ENCODE measurements at places on chromosomes 1 and 21.

DNA sequence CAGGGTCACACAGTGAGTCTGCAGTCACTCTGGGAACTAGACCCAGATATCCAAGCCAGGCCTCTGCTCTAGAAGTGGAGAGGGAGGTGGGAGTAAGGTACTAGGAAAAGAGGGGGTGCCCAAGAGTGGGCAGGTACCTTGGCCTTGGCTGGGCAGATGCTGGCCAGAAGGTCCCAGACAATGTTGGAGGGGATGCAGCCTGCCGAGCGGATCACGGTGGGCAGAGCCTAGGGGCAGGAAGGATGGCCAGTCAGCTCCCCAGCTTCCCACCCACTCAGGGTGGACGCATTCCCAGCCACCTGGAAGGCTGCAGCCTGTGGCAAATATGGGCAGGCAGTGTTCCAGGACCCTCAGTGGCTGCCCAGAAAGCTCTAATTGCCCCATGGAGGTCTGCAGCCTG lies 23.3 kb downstream of the SPOCD1 start:
- DNase-seq, result no peak

- DNase-seq, result peak; percentile 33
These were observed 38.7 kb downstream of the ELF3 start for GRCh38 chr1:202049129-202049528.

DNA sequence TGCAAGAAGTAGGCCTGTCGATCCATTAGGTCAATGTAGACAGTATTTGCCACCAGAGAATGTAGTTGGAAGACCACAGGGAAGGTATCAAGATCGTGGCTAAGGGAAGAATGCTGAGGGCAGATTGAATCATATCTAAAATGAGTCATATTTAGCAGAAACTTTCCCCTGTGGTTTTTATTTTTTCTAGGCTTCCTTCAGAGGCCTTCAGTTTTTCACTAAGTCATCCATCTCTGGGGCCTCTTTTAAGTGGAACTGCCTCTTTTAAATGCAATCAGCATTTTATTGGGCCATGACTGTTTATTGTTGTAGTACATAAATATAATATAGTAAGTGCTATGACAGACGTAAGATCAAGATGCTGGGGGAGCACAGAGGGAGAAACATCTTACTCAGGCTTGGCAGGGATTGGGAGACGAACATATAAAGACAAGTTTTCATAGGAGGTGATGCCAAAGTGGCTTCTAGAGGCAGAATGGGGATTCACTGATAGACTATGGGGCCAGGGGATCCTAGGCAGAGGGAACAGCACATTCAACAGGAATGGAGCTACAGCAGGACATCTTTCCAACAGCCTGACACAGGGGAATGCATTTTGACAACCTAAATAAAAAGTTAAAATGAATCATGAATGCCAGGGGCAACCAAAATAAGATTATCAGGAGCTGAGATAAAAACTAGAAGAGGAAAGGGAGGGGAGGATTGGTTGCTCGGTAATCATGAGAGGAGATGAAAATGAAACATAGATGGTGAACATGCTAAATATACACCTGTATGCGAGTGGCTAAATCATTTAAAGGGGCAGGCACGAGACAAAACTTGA lies 20.1 kb downstream of the UBE2U start:
- DNase-seq, result peak; percentile 91

GRCh38 chr1:41902159-41902577 lies 16.6 kb downstream of the HIVEP3 start:
- peak; percentile 83 for DNase-seq

DNA sequence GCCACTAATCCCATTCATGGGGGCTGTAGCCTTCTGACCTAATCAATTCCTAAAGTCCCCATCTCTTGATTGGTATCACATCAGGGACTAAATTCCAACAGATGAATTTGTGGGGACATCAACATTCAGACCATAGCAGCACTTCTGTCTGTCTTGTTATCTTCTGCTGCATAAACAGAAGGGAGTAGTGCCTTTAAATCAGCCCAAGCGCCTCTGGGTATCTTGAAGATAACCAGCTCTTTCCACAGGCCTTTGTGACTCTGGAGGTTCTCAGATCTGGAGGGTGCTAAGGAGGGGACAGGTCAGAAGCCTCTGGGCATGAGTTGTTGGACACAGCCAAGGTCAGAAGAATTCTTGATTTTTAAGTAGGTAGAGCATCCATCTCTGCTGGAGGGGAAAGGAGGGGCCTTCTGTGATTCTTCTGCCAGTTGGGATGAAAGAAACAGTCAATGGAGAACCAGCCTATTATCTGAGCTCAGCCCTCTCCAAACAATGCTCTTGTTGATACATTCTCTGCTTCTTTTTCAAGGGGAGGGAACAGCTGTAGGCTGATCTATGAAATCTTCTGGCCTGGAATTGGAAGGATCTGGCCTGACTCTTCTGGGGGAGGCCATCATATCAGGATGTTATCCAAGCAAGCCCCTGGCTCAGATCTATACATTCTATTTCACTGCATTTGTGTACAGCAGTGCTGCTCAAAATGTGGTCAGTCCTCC lies 31.3 kb upstream of the LRIG2 start:
- DNase-seq, result peak; percentile 15

GRCh38 chr1:152111515-152111968 lies 3.7 kb downstream of the TCHH start:
- DNase-seq, result peak; percentile 9

DNA sequence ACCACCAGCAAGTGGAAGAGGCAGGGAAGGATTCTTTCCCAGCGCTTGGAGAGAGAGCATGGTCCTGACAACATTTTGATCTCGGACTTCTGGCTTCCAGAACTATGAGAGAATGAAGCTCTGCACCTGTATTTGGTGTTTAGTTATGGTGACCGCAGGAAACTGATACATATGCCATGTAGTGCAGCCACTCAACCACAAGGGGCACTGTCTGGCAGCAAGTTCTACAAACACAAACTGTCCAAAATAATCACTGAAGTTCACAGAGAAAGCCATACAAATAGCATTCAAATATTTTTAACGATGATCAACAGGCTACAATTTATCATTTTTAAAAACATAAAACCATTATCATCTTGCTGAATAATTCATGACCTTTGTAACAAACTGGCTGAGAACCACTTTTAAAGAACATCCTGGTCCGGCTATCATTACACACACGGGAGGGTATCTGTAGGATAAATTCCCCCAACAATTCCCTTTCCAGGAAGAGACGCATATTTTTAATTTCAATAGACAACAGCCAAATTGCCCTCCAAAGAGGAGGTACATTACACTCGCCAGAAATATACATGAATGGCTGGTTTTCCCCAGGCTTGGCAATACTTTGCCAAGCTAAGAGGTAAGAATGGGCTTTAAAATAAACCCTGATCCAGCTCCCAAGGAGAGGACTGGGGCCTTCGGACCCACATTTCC lies 9.2 kb upstream of the CBR3 start:
- peak; percentile 62 for DNase-seq

GRCh38 chr1:173960625-173961024 lies 43.5 kb upstream of the SERPINC1 start:
- DNase-seq, result no peak

GRCh38 chr1:224457782-224458144 lies 23.2 kb upstream of the WDR26 start:
- DNase-seq, result no peak

DNA sequence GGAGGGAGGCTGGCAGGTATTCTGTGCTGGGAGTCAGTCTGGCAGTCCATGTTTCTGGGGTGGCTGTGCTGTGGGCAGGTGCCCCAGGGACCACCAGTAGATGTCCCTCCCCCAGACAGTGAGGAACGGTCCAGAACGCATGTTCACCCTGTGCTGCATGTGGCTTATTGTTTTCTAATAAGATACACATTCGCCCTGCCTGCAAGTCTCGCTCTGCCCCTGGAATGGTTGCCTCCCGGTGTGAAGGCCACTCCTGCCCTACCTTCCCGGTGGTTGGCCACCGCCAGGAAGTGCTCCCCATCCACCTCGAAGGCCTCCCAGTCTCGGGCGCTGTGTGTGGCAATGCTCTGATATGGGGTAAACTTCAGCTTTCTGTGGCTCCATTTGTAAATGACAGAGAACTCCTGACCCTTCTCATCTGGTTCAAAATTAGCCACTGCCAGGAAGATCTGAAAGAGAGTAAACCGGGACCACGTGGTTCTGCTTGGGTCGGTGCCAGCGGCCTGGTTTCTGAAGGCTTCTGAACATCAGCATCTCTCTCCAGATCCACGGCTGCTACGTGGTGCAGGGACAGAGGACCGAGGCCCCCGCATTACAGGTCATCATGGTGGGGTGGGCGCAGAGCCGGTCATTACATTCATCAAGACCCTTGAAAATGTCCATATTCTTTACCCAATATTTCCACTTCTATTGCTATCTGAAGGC lies 14.5 kb downstream of the KRTAP10-1 start:
- no peak for DNase-seq

GRCh38 chr1:228540161-228540917 lies 53.2 kb downstream of the RNF187 start:
- no peak for DNase-seq

GRCh38 chr1:44511769-44512168 lies 106.7 kb downstream of the RNF220 start:
- no peak for DNase-seq

DNA sequence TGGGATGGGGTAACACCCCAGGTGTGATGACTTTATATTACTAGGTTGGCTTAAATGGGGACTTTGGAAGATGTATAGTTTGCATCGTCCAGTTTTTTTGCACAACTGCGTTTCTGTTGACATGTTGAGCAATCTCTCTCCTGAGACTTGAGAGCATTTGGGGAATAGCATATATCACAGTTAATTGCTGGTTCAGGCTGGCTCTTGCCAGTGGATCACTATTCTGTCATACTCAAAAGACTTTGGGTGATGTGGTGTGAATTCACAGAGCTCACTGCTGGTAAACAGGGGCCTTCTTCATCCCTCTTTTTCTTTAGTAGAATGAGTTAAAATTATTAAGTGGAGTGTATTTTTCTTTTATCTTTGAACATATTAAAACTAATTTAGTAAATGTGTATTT lies 44.3 kb downstream of the LHX9 start:
- DNase-seq, result no peak

GRCh38 chr1:162336621-162337285 lies 39.9 kb downstream of the SPATA46 start:
- no peak for DNase-seq

GRCh38 chr1:114755006-114755931 lies 2.5 kb downstream of the CSDE1 start:
- DNase-seq, result peak; percentile 32

DNA sequence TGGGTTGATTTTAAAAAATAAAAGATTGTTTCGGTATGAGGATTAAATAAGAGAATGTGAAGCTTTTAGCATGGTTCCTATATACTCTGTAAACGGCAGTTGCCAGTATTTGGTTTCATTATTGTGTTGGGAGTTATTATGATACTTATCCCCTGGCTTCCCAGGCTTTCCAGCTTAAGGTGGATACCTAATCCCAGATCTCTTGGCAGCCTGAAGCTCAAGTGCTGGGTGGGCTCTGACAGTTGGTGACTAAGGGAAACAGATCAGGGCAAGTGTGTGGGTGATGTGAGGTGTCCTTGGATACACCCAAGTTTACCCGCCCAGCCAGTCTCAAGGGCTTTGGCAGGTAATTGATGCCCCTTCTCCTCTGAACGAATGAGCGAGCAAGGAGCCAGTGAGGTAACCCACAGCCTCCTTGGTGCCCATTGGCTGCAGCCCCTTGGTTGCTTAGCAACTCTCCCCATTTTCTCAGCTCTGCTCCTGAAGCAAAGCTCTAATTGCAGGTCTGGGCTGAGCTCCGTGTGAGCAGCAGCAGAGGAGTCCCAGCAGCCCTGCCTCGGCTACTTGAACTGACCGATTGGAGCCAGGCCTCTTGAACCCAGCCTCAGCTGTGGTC lies 6.1 kb downstream of the IPO13 start:
- DNase-seq, result no peak

DNA sequence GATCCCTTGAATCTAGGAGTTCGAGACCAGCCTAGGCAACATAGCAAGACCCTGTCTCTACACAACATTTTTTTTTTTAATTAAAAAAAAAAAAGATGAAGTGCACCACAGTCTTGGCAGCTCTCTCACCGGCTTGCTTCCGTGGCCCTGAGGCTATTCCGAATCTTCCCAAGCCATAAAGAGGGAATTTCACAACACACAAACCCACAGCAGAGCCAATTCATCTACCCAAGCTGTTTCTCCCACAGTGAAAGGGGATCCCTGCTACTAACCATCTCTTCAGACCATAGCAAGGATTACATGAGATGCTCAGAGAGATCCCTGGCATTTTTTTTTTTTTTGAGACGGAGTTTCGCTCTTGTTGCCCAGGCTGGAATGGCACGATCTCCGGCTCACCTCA lies 8.3 kb upstream of the CHD5 start:
- peak; percentile 42 for DNase-seq

DNA sequence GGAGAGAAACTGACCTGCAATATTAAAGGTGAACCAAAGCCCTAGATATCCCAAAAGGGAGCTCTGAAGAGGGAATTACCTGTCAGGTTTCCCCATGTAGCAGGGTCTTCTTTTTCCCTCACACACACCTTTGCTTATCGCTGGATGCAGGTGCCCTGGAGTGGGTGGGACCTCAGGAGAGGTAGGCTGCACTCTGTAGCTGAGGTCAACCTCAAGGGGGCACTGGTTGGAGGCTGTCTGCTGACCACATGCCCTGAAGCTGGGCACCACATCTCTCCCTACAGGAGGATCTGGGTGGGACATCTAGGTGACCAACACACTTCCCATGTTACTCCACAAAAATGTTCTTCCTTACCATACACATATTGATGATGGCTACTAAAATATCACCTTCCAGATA lies 298.7 kb upstream of the USP25 start:
- no peak for DNase-seq

DNA sequence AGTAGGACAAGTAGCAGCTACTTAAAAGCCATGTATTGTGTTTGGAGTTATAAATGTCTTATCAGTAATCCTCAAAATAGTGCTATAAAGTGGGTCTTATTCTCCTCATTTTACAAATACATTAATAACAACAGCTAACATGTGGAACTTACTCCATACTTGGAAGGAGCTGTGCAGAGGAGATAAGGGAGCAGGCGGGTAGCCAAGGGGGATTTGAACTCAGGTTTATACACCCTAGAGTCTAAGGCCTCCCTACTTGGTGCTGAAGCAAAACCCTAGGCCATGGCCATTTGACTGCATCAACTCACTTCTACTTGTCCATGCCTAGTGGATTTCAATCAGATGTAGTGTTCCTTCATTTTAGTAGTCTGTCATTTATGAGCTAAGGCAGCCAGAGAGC lies 72.1 kb downstream of the LMO4 start:
- no peak for DNase-seq

- DNase-seq, result no peak
These were observed 17.0 kb upstream of the NGF start for GRCh38 chr1:115355069-115355468.

DNA sequence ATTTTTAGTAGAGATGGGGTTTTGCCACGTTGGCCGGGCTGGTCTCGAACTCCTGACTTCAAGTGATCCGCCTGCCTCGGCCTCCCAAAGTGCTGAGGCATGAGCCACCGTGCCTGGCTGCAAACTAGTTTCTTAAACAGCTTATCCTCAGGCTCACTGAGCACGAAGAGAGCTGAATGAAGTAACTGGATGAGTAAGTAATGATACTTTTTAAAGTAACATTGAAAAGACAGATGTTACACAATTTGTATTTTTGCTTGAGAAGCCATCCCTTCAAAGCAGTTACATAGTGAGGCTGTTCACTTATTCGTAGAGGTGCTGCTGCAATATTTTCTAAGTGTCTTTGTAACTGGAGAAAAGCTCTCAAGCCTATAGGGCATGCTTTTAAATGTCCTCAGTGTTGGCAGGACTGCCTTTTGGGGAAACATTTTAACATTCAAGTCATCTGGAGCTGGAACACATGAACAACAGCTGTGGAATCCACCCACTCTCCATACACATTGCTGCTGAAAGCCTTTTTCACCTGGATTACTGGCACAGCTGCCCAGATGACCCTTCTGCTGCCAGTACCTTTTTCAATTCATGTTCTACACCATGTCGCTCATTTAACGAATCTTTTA lies 2.7 kb upstream of the YBX1 start:
- no peak for DNase-seq

GRCh38 chr1:182848736-182849135 lies 9.6 kb downstream of the DHX9 start:
- DNase-seq, result no peak

All from fibroblast of villous mesenchyme (primary cell).